Hematopoietic multipotent progenitor cell treated with erythropoietin and hydrocortisone succinate and interleukin-3 and kit ligand, for 15 days (in vitro differentiated cells): ENCODE measurements at places on chromosomes 12 and 14.

DNA sequence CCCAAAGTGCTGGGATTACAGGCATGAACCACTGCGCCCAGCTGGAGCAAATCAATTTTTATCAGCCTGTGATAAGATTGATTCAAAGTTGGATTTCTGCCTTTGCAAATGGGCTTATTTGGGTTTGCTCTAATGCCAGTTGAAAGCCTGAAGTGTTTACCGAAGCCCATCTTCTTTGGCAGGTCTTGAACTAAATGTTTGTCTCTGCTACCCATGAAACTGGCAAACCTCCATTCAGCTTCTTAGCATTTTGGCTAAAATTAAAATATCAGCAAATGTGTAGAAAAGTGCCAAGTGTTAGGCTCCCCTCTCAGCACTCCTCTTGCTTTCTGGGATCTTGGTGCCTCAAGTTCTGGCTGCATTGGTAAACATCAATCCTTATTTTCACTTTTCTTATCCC, 61.5 kb downstream of the MGAT4C start:
- no peak for DNase-seq

DNA sequence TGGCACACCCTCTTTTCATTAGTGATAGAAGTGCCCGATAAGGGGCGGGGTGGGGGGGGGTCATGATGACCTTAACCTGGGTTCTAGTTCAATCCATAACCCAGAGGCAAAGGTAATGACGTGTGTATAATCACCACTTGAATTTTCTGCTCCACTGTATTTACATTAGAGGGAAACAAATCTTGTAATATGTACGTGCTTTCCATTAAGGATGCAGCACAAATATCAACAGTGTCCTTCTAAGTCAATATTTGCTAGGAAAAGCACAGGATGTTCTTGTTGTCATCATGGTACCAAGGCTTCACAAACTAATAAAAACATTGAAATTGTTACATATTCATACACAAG, 121.2 kb upstream of the SLC38A2 start:
- DNase-seq, result no peak

GRCh38 chr12:25942709-25943108, 15.8 kb upstream of the RASSF8 start:
- DNase-seq, result no peak

GRCh38 chr12:26122061-26122680, 2.7 kb downstream of the BHLHE41 start:
- DNase-seq, result no peak

GRCh38 chr12:50537538-50537919, 32.7 kb downstream of the DIP2B start:
- DNase-seq, result no peak

GRCh38 chr12:124765581-124766489, 97.8 kb downstream of the SCARB1 start:
- DNase-seq, result no peak

DNA sequence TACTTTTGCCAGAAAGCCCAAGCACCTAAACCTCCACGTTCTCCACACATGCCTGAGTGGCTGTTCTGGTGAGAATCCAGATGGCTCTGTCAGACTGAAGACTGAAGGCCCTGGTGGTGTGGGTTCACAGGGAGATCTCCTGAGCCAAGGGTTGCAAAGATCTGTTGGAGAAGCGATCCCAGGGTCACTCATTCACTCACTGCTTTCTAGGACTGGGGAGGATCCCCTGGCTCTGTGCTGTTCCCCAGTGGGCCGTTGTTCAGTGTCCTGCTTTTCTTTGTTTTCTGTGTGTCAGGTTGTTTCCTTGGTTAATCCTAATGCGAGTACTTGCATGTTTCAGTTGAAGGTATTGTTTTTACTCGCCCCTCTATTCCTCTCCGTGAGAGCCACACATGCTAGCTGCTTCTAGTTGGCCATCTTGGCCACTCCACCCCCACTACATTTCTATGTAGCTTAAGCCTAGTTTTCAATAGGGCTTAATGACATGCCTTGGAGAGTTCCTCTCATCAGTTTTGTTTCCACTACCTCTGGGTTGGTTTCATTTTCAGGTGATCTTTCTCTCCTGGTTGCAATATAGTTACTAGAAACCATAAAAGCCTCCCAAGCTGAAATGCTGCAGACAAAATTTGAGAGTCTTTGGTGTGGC, 144.5 kb upstream of the SLC38A2 start:
- DNase-seq, result no peak

- DNase-seq, result no peak
Observed at GRCh38 chr12:19410211-19410610, 29.1 kb upstream of the AEBP2 start.

- DNase-seq, result peak; percentile 86
Observed at GRCh38 chr14:74038020-74038859, 19.1 kb downstream of the BBOF1 start.

DNA sequence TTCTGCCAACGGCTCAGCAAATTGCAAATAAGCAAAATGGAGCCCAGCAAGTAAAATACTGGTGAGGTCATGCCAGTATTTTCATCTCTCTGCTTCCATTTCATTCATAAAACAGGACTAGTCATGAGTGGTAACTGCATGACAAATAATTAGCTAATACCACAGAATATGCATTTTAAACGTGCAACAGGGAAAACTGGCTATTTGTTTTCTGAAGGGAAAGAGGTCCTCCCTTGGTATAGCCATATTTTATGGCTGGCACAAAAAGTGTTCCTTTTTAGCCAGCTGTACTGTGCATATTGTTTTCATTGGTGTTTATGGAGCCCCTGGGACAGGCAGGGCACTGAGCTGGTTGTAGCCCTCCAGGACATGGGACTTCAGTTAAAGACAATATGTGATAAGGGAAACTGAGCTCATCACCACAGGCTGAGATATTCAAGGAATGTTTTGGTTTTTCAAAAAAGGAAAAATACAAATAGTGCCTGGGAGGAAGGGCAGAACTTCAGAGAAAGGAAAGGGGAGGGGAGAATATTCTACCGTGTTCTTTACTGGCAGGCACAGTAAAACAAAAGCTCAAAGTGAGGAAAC, 26.1 kb upstream of the FOXN3 start:
- DNase-seq, result no peak

GRCh38 chr12:40552868-40553267, 139.4 kb upstream of the CNTN1 start:
- DNase-seq, result no peak

- DNase-seq, result no peak
Observed at GRCh38 chr12:11823043-11823442, 173.6 kb downstream of the ETV6 start.

- DNase-seq, result no peak
Observed at GRCh38 chr12:106581543-106582248, 1.1 kb upstream of the RFX4 start.

GRCh38 chr12:100075598-100075997, 67.1 kb downstream of the BLTP3B start:
- DNase-seq, result no peak

DNA sequence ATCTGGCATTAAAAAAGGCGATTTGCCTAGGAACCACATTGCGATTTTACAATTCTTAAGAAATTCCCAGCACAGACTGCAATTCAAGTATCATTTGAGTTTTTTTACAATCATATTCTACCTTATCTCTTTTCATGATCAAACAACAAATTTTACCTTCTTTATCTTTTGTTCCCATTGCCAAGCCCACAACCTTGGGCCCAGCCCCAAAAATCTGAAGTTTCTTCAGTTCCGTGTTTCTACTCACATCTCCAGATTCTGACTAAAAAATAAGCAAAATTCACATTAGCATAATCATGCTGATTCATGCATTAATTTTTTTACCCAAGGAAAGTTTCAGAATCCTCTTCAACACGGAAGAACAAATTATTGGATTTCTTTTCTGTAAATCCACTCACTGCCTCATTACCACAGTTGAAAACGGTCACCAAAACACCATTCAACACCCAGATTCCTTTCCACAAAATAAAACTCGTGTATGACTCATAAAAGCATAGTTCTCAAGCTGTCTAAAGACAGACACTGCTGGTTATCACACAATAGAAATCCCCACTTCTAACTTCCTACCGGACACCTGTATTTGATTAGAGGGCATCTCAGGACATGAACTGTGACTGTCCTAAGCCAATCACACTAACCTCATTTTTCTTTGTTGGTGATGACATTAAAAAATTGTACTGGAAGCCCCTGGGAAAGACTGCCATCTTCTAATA, 32.7 kb downstream of the KDM5A start:
- DNase-seq, result no peak

DNA sequence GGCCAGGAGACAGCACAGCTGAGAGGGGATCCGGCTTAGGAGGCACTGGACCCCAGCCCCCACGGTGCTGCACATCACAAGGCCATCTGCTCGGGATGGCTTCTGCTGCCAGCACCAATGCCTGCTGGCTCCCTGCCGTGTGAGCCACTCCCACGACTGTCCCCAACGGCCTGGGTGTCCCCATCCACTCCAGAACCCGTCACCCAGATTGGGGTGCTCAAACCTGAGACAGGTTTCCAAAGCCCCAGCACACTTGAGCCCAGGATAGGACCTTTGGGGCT, 102.4 kb downstream of the RFLNA start:
- no peak for DNase-seq

- DNase-seq, result no peak
Observed at GRCh38 chr14:55404173-55404854, 7.3 kb downstream of the ATG14 start.

GRCh38 chr12:45215419-45216229, at the start of gene ANO6:
ANO6 (plus strand) TSS chr12:45216095; CDS start chr12:45216322, 227 bp downstream.
- DNase-seq, result peak; percentile 18

DNA sequence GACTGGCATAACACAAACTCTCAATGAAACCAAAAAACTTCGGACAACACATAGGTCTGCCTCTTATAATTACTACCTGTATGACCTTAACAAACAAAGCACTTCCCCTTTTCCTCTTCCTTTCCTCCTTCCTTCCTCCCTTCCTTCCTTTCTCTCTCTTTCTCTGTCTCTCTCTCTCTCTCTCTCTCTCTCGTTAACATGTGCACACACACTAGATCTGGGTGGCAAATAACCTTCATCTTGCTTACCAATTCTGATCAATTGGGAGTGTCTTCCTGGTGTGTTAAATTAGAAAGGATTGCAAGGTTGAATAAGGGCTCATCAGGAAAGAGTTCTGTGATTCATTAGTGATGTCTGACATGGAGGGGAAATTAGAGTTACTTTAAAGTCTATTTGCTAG, 307.8 kb upstream of the PRKD1 start:
- DNase-seq, result no peak

GRCh38 chr12:9895215-9895971, 14.1 kb downstream of the KLRF2 start:
- DNase-seq, result no peak

DNA sequence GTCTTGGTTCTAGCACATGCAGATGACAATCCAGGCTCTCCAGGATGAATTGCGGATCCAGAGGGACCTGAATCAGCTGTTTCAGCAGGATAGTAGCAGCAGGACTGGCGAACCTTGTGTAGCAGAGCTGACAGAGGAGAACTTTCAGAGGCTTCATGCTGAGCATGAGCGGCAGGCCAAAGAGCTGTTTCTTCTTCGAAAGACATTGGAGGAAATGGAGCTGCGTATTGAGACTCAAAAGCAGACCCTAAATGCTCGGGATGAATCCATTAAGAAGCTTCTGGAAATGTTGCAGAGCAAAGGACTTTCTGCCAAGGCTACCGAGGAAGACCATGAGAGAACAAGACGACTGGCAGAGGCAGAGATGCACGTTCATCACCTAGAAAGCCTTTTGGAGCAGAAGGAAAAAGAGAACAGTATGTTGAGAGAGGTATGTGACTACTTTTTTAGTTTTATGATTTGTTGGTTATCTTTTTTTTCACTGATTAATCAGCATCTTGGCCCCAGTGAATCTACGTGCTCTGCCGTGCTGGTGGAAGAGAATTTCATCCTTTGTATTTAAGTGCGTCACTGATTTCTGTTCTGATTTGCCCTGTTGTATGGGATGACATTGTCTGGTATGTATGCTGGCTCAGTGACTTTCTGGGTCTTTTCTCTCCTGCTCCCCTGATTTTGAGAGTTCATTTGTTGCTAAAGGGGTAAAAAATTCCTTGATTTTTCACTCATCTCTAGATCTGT, 92.3 kb downstream of the ERC1 start:
- DNase-seq, result no peak

GRCh38 chr12:104827587-104827986, 130.5 kb downstream of the SLC41A2 start:
- DNase-seq, result peak; percentile 29

- DNase-seq, result no peak
Observed at GRCh38 chr12:50282721-50283228, 545 bp downstream of the LIMA1 start.

DNA sequence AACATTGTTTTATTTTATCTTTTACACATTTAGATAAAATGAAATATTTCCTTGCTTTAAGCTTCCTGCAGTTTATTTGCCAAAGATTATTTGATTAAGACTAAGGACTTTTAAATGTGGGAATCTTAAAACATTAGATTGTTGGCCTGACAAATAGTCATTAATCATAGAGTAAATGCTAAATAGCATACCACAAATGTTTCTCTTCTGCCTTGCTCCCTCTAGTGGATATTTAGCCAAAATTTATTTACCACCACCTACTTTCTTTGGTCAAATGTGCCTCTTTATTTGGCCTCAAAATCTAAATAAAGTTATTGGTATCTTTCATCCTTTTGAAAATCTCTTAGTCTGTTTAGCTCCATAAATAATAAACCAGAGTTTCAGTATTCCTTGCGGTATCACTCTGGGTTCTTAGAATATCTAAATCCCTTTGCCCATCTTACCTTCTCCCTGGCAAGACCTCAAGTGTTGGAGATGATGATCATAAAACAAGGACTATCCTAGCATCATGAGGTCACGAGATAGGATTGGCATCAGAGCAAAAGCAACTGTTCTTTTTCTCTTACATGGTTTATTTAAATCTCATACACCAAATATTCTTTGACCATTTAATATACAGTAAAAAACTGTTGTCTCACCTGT, 150.6 kb upstream of the AEBP2 start:
- DNase-seq, result peak; percentile 6

DNA sequence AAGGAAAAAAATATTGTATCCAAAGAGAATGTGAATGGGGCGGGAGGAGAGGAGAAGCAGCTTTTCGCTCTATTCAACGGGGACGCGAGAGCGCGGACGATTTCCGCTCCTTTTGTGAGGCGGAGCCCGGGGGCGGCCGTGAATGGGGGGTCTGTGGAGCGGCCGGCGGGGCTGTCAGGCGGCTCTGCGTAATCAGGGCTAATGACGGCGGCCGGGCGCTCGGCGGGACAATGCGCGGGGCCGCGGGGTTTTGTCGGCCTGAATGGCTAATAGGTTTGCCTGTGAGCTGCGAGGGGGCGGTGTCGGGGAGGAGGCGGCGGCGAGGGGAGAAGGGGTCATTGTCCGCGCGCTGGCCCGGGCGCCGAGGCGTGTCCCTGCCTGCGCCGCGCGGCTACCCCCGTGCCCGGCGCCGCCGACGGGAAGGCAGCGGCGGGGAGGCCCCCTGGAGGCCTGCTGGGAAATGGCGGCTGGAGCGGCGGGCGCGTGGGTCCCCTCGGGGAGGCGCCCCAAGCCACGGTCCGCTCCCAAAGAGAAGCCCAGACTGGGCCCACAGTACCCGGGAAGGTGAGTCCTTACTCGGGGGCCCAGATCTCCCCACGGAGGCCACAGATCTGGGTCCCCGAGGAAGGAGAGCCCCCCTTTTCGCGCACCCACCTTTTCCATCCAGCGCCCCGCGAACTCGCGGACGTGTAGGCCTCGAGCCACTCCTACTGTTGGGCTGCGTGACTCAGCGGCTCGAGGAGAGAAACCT, 6.0 kb downstream of the SIX6 start:
- DNase-seq, result no peak
